ENCODE measurements at places on chromosomes 1 and 21.

- no peak for DNase-seq
These were observed 18.4 kb downstream of the OLIG1 start for GRCh38 chr21:33088384-33088783.

DNA sequence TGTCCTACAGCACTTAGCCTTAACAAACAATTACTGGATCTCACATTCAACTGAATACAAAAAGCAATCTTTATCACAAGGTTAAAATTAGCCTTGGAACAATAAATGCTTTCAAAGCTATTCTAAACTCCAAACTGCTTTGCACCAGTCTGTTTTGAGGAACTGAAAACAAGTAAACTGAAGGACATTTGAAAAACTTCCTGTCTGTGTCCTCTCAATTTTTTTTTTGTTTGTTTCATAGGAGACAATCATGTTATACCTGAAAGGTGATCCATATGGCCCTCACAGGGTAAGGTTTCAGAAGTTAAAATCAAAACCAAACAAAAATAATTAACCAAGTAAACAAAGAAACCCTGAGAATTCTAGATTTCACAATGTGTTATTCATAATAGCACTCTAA lies 459.1 kb downstream of the DPYD start:
- no peak for DNase-seq

GRCh38 chr1:204814166-204814884 lies 56.3 kb upstream of the NFASC start:
- no peak for DNase-seq

- DNase-seq = no peak
These were observed 688.8 kb downstream of the PLA2G4A start for GRCh38 chr1:187517546-187517945.

DNA sequence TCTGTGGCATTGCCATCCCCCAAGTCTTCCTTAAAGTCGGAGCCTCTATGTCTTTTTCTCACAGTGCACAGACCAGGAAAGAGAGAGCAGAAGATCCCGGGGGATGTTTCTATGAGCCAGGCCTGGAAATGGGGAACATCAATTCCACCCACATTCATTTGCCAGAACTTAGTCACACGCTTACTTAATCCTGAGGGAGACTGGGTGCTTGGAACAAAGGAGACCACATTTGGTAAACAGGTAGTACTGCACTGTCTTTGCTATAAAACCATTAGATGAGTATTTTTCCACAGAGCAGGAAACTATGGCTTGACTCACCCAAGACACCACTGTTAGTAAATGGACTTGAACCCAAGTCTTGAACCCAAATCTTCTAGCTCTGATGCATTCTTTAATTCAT lies 60.7 kb upstream of the CTTNBP2NL start:
- no peak for DNase-seq

- no peak for DNase-seq
These were observed 48.9 kb downstream of the SLC35D1 start for GRCh38 chr1:67005068-67005467.

DNA sequence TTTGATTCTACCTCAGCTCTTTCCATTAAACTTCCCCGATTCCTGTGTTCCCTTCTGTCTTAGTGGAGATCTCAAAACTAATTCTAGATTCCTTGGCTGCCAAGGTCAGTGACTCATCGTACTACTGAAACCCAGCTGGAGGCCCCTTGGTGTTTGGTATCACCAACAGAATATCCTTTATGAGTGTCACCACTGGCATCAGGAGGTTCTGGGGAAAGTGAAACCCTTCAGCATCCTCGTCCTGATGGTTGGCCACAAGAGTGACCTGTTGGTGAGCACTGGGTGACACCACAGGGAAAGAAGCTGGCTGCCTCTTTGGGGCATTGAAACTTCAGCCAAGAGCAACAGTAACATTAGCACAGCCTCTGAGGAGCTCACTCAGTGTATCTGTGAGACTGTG lies 9.6 kb downstream of the RAB42 start:
- peak; percentile 13 for DNase-seq

- no peak for DNase-seq
These were observed 8.7 kb upstream of the ECE1 start for GRCh38 chr1:21298981-21299391.

GRCh38 chr1:232635778-232636356 lies 5.9 kb upstream of the SIPA1L2 start:
- DNase-seq = no peak

DNA sequence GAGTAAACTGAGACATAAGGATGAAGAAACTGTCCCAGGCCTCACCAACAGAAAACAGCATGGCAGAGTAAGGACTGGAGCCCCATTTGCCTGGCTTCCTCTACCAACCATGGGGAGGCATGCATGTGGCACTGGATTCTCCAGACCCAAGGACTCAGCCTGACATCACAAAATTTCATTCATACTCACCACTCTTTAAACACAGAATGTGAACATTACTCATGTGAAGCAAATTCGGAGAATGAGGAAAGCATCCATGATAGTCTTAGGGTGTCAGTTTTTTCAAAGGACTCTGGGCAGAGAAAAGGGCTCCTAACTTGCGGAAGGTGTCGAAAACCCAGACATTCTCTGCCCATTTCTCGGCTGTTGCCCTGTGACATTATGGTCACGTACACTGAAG lies 83.9 kb downstream of the PCNX2 start:
- no peak for DNase-seq

DNA sequence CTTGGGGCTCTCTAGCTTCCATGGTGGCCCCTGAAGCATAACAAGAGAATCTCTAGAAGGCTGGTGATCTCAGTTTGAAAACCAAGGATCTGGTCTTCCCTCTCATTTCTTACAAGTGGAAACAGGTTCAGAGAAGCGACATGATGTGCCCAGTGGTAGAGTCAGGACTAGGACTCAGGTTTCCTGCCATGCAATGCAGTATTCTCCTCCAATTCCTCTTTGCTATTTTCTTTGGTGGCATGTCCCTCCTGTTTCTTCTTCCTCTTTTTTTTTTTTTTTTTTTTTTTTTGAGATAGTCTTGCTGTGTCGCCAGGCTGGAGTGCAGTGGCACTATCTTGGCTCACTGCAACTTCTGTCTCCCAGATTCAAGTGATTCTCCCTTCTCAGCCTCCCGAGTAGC lies 195.6 kb upstream of the C1orf105 start:
- DNase-seq = no peak

- peak; percentile 75 for DNase-seq
These were observed 23.9 kb downstream of the MEF2D start for GRCh38 chr1:156476501-156477298.

DNA sequence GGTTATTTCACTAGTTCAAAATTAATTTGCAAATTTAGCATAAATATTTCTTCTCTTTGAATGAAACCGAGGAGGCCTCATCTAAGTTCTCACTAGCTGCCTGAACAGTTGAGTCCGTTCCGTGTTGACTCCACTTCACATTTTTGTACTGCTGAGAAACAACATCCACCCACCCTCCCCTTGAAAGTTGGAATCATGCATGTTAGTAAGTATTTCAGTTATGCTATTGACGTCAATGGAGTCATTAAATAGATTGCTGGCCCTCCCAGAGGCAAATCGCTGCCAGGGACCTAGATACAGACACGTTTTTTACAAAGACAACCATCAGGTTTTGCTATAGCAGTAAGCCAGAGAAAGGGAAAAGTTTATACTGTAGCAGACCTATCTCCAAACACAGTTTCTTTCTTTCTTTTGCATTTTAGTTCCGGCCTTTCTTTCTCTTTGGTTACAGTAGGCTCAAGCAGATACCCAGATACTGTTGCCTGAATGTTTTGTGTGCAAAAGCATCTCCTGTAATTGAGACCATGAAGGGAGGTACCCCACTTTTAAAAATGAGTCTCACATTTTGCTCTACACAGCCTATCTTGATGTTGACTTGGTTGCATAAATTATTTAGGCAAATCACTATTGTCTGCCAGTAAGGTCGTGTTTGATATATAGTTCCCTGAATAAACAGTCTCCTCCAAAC lies 262.6 kb upstream of the SGIP1 start:
- peak; percentile 56 for DNase-seq

- no peak for DNase-seq
These were observed 94.7 kb downstream of the ATP1B1 start for GRCh38 chr1:169201084-169201619.

DNA sequence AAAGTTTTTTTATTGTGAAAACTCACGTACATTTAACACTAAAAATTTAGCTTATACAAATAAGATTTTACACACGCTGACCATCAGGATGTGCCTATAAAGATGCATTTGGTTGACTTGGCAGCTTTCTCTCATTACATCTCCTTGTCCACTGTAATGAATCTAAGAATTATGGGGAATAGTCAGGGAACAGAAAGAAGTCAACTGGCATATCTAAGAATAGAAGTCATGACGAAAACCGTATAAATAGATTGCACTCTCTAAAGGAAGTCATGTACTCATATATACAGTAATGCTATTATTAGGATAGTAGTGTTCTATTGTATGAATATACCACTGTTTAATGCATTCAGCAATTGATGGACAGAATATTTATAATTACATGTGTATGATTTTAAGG lies 575.8 kb upstream of the B3GALT2 start:
- no peak for DNase-seq

- DNase-seq = no peak
These were observed 835 bp downstream of the C1orf52 start for GRCh38 chr1:85258536-85259117.

- DNase-seq = no peak
These were observed 64.5 kb upstream of the CHRM3 start for GRCh38 chr1:239321877-239322276.

DNA sequence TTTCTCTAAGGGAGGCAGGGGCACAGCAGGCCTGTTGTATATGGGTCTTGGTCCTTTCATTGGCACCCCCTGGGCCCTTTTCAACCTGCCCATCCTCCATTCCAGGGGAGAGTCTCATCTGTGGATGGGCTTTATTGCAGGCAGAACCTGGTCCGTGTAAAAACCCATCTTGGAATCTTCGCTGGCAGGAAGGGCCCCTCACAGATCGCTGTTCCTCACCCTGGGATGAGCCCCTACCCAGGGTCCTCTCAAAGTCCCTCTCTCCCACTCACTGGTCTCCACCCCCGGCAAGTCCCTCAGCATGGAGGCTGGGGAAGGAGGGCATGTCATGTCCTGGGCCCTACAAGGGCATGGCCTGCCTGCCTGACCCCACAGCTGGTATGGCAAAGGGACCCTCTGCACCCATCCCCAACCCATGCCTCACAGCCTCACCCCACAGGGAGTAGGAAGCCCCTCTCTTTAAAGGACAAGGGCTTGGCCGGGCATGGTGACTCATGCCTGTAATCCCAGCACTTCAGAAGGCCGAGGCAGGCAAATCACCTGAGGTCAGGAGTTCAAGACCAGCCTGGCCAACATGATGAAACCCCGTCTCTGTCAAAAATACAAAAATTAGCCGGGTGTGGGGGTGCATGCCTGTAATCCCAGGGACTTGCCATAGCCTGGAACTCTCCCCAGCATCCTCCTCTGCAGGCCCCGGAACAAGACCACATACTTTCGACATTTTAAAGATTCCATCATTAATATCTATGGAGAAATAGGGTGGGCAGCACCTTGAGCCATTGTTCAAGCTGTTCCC lies 13.2 kb upstream of the CDA start:
- DNase-seq = no peak

DNA sequence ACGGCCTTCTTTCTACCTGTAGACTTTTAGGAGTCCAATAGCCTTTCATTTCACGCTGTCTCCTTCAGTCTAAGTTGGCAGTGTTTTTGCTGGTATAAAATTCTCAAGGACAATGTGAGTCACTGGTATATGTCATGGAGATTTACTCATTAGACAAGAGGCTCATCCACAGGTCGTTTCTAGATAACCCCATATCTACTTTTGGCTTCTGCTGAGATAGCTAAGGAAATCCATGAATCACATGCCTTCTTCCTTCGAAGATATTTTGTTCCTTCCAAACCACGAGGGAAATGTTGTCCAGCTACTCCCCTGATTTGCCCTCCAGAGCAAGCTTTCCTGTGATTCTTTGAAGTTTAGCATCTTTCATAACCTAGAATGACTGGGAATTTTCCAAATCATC lies 38.5 kb upstream of the KCNK1 start:
- no peak for DNase-seq

DNA sequence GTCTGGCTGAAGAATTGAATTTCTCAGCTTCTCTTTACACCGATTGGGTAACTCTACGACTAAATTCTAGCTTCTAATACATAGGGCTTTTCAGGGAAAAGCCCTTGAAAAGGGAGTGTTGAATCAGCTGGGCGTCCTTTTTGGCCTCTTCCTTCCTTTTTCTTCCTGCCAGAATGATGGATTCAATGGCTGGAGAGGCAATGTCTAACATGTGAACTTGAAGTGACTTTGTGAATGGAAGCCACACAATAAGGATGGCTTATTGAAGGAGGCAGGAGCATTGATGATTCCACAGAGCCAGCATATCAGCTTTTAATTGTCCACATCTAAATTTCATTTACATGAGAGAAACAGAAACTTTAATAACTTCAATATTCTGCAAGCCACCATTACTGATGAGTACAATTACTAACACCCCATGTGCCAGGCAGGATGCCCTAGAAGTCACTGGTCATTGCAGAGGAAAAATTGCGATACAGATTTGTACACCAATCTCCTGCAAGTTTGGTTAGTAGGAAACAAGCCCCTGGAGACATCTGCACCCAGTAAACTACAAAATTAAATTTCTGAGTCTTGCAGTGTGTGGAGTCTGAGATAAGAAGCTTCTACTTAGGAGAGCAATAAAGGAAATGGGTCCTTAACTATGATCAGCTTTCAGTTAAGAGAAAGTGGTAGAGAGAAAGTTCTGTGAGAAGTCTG lies 56.1 kb downstream of the STYXL2 start:
- no peak for DNase-seq

DNA sequence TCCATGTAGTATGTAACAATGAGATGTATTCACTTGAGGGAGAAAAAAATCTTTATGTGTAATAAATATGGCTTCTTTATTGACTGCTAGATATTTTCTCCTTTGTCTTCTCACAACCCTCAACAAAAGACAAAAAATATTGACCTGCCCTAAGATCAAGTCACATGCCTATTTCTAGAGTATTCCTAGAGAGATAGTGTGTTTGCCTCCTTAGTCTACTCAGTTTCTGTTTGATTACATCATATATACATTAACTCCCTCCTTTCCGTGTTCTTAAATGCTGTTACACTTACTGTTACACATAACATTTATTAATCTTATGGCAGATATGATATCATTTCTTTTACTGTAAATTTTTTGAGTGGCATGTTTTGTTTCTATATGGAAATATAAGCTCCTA lies 281.6 kb upstream of the RGS18 start:
- DNase-seq = no peak

- DNase-seq = peak; percentile 23
These were observed 18.7 kb downstream of the TMEM53 start for GRCh38 chr1:44655609-44656008.

DNA sequence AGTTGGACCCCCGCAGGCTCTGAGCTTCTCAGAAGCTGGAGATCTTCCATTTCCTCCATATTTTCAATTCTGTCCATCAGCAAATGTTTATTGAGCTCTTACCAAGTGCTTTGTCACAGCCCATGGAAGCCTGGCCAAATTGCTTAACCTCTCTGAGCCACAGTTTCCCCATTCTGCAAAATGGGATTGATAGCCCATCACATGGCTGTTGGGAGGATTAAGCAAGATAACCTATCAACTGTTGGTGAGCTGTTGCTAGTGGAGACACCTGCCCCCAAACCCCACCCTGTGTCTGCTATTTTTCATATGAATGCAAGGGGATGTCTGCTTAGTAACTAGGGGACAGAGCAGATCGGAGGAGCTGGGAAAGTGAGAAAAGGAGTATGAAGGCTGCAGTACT lies 38.3 kb downstream of the CD34 start:
- DNase-seq = no peak
